Psoas muscle (tissue), 8 donors: ENCODE measurements at places on chromosomes 7 and 10. TPM values are rescaled to one million over a fixed set of nuclear protein-coding genes. Genes with fewer than 3 reads are reported as not detected.

DNA sequence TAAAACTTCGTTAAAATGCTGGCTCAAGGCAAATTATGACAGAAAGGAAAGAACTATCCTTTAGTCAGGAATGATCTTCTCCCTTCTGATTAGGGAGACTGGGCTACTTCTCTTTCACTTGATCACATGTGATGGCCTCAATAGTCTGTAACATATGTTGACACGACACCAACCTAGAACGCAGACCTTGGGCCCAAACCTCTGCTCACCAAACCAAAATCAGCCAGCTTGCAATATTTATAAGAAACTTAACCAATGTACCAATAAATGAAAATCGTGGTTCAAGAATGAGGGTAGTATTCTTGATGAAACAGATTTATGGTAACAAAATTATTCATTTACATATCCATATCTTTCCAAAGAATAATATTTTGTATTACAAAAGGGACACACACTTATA is 361.6 kb downstream of the SORCS1 start:
- no peaks in the 10 kb centered on the region for H3K4me1 ChIP-seq
- H3K36me3 ChIP-seq, result no peaks in the 10 kb centered on the region
- no peak overlapping the region for H3K4me3 ChIP-seq
- DNase-seq, result no peak
- no peaks in the 10 kb centered on the region for H3K27me3 ChIP-seq
- no peak overlapping the region for H3K27ac ChIP-seq

- peak overlapping the region; percentile 30 for H3K27ac ChIP-seq
- DNase-seq, result peak; percentile 48
- H3K4me1 ChIP-seq, result no peaks in the 10 kb centered on the region
- peaks cover 1% of the 10 kb centered on the region for H3K27me3 ChIP-seq
Observed at GRCh38 chr10:21496343-21497176, 28.9 kb downstream of the SKIDA1 start.

Gene DENND2A
- total RNA-seq, result 4.7 TPM

Gene COL26A1
- total RNA-seq, result not detected

Gene CREB5
- total RNA-seq, result 23.1 TPM

- no peaks in the 10 kb centered on the region for H3K36me3 ChIP-seq
- no peaks in the 10 kb centered on the region for H3K27me3 ChIP-seq
- H3K4me3 ChIP-seq, result no peak overlapping the region
- DNase-seq, result no peak
Observed at GRCh38 chr7:154804449-154804848, 198.5 kb downstream of the PAXIP1 start.

DNA sequence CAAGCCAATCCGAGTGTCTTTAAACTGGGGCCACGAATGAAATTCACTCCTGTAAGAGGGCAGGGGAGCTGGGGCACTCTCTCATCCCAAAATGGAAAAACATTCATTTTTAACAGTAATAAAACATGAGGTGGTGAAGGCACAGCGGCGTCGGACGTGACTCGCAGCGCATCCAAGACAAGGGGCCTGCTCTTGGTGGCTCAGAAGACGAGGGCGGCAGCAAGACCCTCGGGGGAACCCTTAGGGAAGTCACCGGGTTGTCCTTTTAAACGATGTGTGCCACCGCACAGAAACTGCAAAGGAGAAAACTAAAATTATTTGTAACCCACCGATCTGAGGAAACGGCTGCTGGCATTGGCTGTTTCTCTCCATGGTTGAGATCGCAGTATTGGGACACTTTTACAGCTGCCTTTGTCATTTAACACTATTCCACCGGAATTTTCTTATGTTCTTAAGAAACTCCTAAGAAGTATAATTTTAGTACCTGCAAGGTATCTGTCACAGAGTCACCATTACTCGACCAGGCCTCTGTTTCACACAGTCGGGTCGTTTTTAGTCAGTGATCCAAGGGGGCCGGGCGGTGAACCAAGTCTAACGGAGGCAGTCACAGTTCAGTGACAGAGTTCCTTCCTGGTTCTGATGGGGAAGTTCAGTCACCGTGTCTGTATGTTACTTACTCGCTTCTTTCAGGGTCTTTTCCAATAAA is 159.3 kb downstream of the PTPRN2 start:
- DNase-seq, result no peak
- H3K27me3 ChIP-seq, result no peaks in the 10 kb centered on the region
- no peak overlapping the region for H3K27ac ChIP-seq
- H3K4me1 ChIP-seq, result no peaks in the 10 kb centered on the region
- no peaks in the 10 kb centered on the region for H3K36me3 ChIP-seq

Gene IFIT5
- total RNA-seq, result 4.8 TPM

- no peak for DNase-seq
- no peak overlapping the region for H3K4me3 ChIP-seq
- no peak overlapping the region for H3K27ac ChIP-seq
Observed at GRCh38 chr7:158365267-158365666, 222.4 kb downstream of the PTPRN2 start.

Gene LRRTM3
- total RNA-seq, result not detected

GRCh38 chr10:95860166-95860940 is 47.4 kb upstream of the CC2D2B start:
- H3K36me3 ChIP-seq, result no peaks in the 10 kb centered on the region
- no peak overlapping the region for H3K4me3 ChIP-seq
- no peak overlapping the region for H3K27ac ChIP-seq
- H3K4me1 ChIP-seq, result no peaks in the 10 kb centered on the region
- no peaks in the 10 kb centered on the region for H3K27me3 ChIP-seq

GRCh38 chr7:48084727-48085432 is 4.2 kb upstream of the UPP1 start:
- H3K4me1 ChIP-seq, result peaks cover 5% of the 10 kb centered on the region
- H3K27me3 ChIP-seq, result no peaks in the 10 kb centered on the region
- no peak overlapping the region for H3K4me3 ChIP-seq
- peak overlapping the region; percentile 38 for H3K27ac ChIP-seq

DNA sequence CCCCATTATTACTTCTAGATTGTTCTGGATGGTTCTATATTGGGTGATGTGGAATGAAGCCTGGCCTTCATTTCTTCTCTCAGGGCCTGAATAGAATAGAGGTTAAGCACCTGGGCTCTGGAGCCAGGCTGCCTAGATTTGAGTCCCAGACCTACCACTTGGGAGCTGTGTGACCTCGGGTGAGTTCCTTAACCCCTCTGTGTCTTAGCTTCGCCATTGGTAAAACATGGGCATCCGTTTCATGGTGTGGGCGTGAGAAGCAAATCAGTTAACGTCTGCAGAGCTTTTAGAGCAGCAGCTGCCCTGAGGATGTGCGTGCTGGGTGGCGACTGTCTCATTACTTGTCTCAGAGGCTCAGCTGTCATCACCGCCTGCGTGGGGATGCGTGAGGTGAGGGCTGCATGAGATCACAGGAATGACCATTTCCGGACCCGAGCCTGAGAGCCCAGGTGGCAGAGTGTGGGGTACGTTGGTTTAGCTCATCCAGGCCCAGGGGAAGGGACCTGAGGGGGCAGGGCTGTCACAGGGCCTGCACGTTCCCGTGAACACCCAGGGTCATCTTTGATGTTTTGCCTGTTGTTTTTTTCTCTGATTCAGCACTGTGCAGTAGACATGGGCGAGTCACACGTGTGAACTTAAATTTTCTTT is 9.7 kb downstream of the AGAP3 start:
- H3K27me3 ChIP-seq, result no peaks in the 10 kb centered on the region
- H3K4me3 ChIP-seq, result no peak overlapping the region
- peaks cover 8% of the 10 kb centered on the region for H3K36me3 ChIP-seq
- DNase-seq, result no peak
- no peak overlapping the region for H3K27ac ChIP-seq

DNA sequence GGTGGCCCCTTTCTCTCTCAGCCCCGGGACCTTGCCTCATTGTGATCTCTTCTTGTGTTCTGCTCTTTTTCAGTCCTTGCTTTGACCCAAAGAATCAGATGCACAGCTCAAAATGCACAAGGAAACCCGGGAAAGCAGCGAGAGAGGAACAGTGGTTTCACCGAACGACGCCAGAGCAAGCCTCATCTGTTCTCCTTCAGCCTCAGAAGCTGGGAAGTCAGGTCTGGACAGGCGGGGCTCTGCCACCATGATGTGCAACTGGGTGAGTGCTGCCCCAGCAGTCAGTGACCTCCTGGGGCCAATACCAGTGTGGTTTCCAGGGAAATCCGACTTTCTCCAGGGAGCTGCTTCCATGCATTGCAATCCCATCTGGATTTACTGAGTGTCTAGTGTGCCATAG is 133.4 kb downstream of the PRKCQ start:
- no peak overlapping the region for H3K4me3 ChIP-seq
- no peaks in the 10 kb centered on the region for H3K36me3 ChIP-seq
- H3K4me1 ChIP-seq, result peaks cover 10% of the 10 kb centered on the region
- H3K27ac ChIP-seq, result peak overlapping the region; percentile 82
- no peak for DNase-seq

Gene GRM3
- not detected for total RNA-seq

GRCh38 chr7:26061678-26062603 is 90.1 kb upstream of the NFE2L3 start:
- H3K4me3 ChIP-seq, result no peak overlapping the region
- H3K27ac ChIP-seq, result no peak overlapping the region
- H3K36me3 ChIP-seq, result no peaks in the 10 kb centered on the region
- no peaks in the 10 kb centered on the region for H3K27me3 ChIP-seq
- DNase-seq, result peak; percentile 67

Gene C10orf67
- 0.30 TPM for total RNA-seq

Gene MRLN
- total RNA-seq, result 119 TPM

DNA sequence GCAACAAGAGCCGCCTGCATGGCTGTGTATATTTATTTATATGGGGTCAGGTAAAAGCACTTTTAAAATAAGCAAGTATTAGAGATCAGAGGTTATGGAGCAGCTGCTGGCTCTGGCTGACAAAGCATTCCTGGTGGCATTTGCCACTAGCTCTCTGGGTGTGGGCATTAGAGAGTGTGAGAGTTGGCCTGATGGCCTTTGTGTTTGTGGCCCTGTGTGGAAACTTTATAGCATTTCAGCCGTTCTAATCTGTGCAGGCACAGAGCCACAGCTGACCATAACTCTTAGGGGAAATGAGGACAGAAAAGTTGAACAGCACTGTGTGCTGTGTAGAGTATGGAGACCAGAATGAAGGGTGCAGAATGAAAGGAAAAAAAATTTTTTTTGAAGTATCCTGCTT is 118.9 kb downstream of the AUTS2 start:
- no peaks in the 10 kb centered on the region for H3K4me1 ChIP-seq
- H3K27me3 ChIP-seq, result no peaks in the 10 kb centered on the region
- no peak for DNase-seq
- no peaks in the 10 kb centered on the region for H3K36me3 ChIP-seq
- no peak overlapping the region for H3K27ac ChIP-seq
- H3K4me3 ChIP-seq, result no peak overlapping the region

GRCh38 chr10:92590623-92591549 is 2.0 kb upstream of the KIF11 start:
- H3K4me3 ChIP-seq, result peak overlapping the region; percentile 91
- no peaks in the 10 kb centered on the region for H3K36me3 ChIP-seq
- H3K27me3 ChIP-seq, result no peaks in the 10 kb centered on the region
- H3K27ac ChIP-seq, result peak overlapping the region; percentile 90

Gene ELAPOR2
- total RNA-seq, result 8.7 TPM
